ENCODE measurements at places on chromosomes 2 and 18.

DNA sequence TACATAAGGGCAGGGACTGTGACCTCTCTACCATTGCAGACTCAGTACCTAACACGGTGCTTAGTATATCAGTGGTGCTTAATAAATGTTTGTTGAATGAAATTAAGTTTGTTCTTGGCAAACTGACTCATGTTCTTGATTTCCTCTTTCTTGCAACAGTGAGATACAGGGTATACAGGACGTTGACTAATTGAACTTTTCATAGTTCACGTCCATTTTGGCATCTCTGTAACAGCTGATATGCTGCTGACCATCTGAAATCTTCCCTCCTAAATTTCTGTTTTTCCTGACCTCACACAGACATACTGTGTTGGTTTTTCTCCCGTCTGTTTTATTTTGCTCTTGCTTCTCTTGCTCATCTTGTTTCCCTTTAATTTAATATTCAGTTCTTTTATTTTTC is 44.2 kb downstream of the LHCGR start:
- DNase-seq = no peak

GRCh38 chr18:62754026-62754425 is 38.7 kb downstream of the PHLPP1 start:
- DNase-seq = no peak

DNA sequence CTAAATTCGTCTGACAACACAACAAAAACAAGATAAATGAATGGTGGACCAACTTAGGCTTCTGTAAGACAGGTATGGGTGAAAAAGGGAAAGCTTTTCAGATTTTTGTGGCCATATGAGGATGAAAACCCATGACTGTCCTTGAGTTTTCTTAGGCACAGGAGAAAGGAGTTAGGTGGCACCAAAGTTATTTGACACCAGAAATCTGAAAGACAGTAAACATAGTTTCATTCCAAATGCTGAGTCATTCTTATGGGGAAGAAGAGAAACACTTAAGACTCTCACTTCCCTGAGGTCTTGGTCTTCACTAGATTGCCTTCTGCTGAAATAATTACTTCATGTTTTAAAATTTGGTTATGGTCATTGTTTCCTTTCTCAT is 5.2 kb upstream of the GPD2 start:
- no peak for DNase-seq

GRCh38 chr2:25285265-25286024 is 56.3 kb downstream of the DNMT3A start:
- DNase-seq = no peak

- DNase-seq = no peak
Measured at GRCh38 chr18:56568986-56569385, 69.4 kb downstream of the TXNL1 start.

GRCh38 chr2:71526141-71526540 is 72.8 kb downstream of the DYSF start:
- no peak for DNase-seq

GRCh38 chr2:213125646-213126347 is 25.6 kb downstream of the IKZF2 start:
- no peak for DNase-seq

DNA sequence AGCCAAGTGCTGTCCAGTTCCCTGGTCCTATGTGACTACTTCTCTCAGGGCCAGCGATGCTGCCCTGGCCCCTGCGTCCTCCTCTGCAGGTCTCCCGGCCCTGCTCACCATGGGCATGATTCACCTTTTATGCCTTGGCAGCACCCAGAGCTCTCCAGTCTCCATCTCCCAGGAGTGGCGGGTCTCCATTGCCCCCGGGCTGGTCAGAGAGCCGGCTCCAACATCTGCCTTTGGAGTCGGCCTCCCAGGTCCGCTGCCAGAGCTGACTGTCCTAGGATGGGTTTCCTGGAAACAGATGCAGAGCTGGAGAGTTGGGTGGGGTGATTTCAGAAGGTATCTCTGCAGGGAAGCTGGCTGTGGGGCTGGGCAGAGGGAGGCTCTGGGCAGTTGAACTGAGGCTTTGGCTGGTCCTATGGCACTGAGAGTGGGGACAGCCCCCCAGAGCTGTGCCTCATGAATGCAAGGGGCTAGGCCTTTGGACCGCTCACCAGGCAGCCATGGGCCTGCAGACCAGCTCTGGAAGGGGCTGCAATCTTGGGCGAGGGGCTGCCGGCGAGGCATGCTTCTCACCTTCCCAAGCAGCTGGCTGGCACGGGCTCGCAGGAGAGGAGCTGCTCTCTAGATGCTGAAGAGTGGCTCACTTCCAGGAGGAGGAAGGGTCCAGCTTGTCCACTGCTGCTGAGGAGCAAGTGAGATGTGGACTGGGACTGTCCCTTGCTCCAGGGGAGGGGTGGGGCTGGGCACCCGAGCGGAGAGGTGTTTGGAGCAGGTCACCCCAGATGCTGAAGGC is 59.8 kb upstream of the HS6ST1 start:
- no peak for DNase-seq

- DNase-seq = no peak
Measured at GRCh38 chr18:2897448-2898185, 50.8 kb downstream of the EMILIN2 start.

- no peak for DNase-seq
Measured at GRCh38 chr2:191885650-191886049, 38.8 kb upstream of the CAVIN2 start.

GRCh38 chr18:77300579-77300978 is 50.9 kb downstream of the GALR1 start:
- DNase-seq = no peak

GRCh38 chr2:48587560-48587959 is 30.1 kb upstream of the GTF2A1L start:
- no peak for DNase-seq

- DNase-seq = no peak
Measured at GRCh38 chr2:18903750-18904149, 314.4 kb upstream of the NT5C1B start.

GRCh38 chr2:113910967-113911678 is 21.2 kb downstream of the ACTR3 start:
- no peak for DNase-seq

DNA sequence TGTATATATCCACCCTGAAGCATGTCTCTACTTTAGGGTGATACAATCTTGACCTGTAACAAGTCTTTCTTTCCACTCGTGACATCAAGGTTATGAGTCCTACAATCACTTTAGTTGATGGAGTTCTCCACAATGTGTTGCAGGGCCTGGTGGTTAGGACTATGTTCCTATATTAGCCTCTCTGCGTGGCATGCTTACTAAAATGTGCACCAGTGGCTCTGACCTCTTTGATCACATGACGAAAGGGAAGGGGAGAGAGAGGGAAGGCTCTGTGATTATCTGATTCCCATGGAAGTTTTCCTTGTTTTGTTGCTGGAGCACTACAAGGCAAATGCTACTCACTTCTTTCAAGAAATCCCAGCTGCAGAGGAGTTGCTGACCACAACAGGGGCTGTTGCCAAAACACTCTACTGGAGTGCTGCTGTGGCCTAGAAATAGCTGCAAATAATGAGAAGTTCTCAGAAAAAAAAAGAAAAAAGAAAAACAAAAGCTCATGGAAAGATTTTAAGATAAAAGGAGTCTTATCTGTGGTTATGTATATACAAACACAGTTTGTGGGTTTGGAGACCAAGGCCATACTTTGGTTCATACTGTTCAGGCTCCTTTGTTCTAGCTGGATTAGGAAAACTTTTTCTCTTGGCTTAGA is 272.8 kb upstream of the MMADHC start:
- no peak for DNase-seq

DNA sequence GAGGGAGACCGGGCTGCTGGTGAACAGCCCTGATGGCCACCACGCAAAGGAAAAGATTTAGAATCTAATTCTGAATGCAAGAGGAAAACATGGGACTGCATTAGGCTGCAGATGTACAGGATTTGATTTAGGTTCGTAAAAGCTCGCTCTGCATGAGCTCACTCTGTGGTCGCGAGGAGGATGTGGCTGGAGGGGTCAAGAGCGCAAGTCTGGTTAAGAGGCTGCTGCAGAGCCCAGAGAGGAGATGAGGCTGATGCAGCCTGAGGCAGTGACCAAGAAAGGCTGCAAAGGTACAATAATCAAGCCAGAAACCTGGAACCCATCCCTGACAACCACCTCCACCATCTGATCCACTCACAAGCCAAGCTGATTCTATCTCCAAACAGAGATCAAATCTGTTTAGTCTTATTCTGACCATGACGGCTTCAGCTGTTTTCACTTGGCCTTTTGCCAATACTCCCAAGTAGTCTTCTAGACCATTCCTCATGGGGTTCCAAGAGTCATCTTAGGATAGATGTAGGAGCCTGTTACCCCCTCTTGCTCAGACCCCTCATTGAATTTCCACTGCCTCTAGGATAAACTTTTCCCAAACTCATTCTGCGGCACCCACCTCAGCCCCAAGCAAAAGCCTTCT is 58.9 kb upstream of the ARL4C start:
- no peak for DNase-seq

GRCh38 chr2:96163768-96164429 is 18.7 kb upstream of the DUSP2 start:
- DNase-seq = no peak

GRCh38 chr2:70949086-70949485 is 13.4 kb downstream of the ATP6V1B1 start:
- no peak for DNase-seq

DNA sequence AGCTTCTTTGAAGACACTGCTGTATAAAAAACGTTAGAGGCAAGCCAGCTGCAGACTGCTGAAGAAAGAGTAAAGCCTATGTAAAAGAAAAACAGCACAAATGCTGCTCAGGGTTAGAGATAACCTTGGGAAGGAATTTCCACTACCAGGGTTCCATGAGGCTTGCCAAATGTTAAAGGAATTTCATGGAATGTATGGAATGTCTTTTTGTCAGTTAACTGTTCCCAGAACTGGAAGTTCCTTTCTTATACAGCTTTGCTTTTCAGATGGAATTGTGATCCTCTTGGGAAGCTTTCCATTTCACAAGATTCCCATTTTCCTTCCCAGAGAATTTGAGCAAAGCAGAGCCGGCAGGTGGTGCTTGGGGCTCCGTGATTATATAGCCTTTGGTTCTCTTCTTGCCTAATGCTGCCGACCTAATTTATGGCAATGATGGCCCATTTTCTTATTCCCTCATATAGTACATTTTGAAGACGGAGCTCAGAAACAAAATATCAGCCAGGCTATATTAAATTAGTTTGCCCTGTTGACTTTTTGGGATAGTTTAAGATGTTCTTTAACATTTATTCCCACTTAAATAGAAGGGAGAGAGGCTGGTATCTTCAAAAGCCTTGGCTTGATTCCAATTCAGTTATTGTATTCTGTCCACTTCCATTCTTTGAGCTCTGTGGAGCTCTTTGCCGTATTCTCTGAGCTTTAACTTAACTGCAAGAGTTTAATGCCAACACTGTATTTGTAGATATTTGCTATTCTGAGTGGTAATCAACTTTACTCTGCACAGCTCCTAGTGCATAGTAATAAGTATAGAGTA is 162.3 kb downstream of the PHLPP1 start:
- peak; percentile 52 for DNase-seq

- no peak for DNase-seq
Measured at GRCh38 chr18:67216846-67217245, 299.7 kb downstream of the DSEL start.

DNA sequence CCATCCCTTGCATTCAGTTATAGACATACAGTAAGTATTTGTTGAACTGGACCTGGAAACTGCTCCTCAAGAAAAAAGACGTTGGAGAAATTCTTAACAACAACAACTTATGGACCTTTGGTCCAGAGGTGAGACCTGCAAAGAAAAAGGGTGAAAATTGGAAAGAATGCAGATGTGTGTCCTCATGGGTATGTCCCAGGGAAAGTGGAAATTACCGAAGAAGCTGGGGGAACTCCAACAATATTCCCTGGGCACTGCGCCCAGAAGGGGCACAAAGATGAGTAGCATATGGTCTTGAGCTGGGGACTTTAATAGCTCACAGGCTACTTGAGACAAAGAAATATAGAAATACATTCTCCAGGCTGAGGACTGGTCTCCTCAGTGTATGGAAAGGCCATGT is 35.5 kb upstream of the YWHAQ start:
- DNase-seq = no peak

GRCh38 chr2:142754182-142754581 is 123.3 kb upstream of the KYNU start:
- DNase-seq = no peak

GRCh38 chr2:174122185-174122584 is 126.1 kb downstream of the OLA1 start:
- no peak for DNase-seq

GRCh38 chr2:59693231-59693959 is 860.1 kb downstream of the BCL11A start:
- DNase-seq = no peak

GRCh38 chr18:44474067-44474411 is 206.6 kb upstream of the SETBP1 start:
- no peak for DNase-seq

GRCh38 chr2:107338059-107338458 is 452.1 kb upstream of the ST6GAL2 start:
- DNase-seq = no peak

DNA sequence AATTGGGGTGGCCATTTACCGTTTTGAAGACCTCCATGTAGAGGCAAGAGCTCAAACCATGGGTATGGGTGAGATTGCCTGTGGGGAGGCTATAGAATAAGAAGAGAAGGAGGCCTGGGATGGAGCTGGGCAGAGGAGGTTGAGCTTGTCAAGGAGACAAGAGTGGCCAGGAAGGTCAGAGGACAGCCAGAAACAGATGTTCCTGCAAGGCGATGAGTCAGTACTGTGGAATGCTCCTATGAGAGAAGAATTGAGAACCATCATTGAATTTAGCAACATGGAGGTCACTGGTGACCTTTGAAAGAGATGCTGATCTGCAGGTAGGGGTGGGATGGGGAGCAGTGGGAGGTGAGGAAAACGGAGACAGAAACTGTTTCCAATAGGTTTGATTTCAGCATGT is 3.5 kb downstream of the ACSL3 start:
- no peak for DNase-seq

- DNase-seq = no peak
Measured at GRCh38 chr2:226121046-226121738, 678.4 kb downstream of the IRS1 start.
